H1 (cell line): ENCODE measurements at places on chromosomes 7 and 10. TPM values are rescaled to one million over a fixed set of nuclear protein-coding genes. Genes with fewer than 3 reads are reported as not detected.

The PIP4K2A gene
- 57.1 and 60.9 TPM in 2 replicates for total RNA-seq

- DNase-seq = no peak
Measured at GRCh38 chr7:1985042-1985441, 247.7 kb downstream of the MAD1L1 start.

The VPS26A gene
- total RNA-seq = 44.8 and 49.6 TPM in 2 replicates

DNA sequence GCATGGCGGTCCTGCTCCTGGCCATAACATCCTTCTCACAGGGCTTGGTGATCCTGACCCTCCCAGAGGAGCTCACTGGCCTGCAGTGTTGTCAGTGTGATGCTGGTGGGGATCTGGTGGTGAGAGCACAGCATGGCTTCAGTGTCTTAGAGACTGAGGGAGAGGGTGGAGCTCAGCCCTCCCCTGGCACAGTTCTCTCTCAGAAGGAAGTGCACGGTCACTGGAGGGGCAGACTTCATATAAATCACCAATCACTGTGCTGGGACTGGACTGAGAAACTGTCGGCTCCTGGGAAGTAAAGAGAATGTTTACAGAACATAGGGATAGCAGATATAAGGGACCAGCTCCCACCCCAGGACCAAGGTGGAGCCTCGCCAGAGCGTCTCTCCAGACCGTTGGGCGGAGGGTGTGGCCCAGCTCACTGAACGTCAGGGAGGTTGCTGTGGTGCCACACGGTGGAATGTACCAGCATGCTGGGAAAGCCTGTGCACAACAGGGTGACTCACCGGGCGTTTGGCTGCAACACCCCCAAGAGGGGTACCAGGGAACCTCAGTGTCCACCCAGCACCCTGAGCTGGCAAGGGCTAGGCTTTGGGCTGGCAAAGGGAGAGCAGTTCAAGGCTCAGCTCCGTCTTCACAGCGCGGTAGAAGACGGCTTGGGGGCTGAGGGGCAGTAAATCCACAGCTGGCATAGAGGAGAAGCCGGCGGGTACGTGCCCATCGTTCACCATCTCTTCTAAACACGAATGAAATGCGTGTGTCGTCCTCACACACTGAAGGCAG is 8.8 kb upstream of the GET4 start:
- no peak for DNase-seq

DNA sequence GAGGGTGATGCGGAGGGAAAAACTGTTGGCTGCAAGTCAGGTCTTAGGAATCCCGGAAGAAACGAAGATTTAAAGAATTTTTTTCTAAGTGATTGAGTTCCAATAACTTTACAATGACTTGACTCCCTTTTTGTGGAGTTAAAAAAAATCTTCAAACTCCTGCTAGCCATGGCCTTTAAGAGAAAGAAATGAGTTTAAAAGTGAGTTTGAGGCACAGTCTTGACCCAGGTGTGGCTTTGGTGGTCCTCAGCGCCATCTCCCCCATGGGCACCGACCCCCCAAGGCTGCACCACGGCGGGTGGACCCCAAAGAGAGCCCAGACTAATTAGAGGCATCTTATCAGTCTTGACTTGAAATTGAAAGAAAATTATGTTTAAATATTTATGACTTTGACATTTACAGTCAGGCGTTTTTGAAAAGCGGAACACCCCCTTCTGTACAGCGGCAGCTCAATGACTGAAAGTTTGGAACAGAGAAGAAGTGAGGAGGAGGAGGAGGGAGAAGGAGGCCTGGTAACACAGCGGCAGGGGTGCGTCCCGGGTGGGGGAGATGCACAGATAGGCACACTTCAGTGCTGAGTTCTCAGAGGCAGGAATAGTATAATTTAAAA is 349.6 kb downstream of the DNAJB6 start:
- DNase-seq = peak; percentile 38

DNA sequence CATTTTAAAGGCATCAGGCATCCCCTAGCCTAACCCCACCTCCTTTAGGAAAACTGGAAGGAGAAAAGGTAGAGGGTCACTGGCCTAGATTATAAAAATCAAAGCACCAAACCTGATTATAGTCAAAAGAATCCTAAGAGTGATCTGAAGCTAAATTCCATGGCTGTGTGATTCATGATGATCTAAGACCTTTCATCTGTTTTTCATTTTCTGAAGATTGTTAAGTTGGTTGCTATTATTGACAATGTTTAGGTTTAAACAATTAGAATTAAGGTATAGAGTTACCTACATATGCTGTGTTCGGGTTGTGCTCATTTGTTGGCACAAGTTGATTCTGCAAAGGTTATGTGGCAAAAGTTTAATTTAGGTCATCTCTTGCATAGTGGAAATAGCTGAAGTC is 148.7 kb downstream of the BICC1 start:
- no peak for DNase-seq

The NYAP1 gene
- 4.5 and 4.6 TPM in 2 replicates for total RNA-seq

The SORCS1 gene
- 4.6 and 4.9 TPM in 2 replicates for total RNA-seq

The AGAP6 gene
- total RNA-seq = 13.0 and 13.2 TPM in 2 replicates

DNA sequence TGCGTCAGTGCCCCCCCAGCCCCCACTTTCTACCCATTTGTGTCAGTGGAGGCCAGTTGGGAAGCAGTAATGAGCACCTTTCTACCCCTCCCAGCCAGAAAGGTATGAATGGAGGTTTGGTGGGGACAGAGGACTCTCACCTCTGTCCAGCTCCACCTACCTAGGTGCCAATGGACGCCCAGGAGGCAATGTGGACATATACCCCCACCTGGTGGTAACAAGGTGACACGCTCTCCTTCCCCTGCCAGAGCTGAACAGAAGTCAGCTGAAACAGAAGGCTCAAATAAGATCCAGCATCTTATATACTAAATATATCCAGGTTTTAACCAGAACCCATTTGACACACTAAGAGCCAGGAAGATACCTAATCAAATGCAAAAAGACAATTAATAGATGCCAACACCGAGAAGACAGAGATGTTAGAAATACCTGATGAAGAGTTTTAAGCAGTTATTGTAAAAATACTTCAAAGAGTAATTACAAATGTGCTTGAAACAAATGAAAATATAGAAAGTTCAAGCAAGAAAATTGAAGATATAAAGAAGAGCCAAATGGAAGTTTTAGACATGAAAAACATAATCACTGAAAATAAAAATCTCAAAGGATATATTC is 18.4 kb upstream of the SORCS3 start:
- no peak for DNase-seq

The RAB19 gene
- 9.8 TPM in 2 replicates for total RNA-seq

- DNase-seq = no peak
Measured at GRCh38 chr10:101780818-101781654, 2.2 kb downstream of the NPM3 start.

GRCh38 chr10:74213571-74214162 is 62.6 kb downstream of the ADK start:
- DNase-seq = no peak

DNA sequence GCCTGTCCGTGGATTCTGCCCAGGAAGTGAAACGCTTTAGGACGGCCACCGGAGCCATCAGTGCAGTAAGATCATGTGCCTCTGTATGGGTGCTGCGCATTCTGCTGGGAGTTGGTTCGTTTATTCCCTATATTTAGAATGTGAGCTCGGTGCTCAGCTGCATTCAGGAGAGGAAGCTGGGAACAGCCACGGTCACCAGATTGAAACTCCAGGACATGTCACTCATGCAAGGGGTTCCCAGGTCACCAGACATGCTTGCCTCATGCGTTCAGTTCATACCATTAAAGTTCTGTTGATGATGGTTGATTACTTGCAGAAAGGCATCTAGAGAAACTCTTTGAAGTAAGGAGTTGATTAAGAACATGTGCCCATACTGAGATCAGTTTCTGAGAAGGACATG is 78.1 kb downstream of the TRRAP start:
- DNase-seq = no peak

DNA sequence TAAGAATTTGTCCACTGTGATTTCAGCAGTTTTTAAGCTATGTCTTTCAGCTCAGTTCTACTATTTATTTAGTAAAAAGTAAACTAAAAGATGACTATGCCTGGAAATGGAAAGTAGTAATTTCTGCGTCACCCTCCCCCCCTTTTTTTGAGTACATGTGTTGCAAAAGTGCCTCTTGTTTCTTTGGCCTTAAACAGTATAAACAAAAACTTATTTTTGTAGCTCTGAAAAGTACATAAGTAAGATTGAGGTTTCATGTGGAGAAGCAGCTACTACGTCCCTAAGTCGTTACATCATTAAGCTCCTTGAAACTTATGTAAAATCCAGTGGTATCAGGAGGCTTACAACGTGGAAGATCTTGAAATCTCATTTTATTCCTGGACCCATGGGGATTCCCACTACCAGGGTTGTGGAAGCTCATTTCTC is 46.3 kb upstream of the HBP1 start:
- DNase-seq = no peak

The MLXIPL gene
- 8.6 and 9.4 TPM in 2 replicates for total RNA-seq

The OPN1SW gene
- not detected in 2 replicates for total RNA-seq

The MMRN2 gene
- total RNA-seq = 0.96 and 1.2 TPM in 2 replicates

DNA sequence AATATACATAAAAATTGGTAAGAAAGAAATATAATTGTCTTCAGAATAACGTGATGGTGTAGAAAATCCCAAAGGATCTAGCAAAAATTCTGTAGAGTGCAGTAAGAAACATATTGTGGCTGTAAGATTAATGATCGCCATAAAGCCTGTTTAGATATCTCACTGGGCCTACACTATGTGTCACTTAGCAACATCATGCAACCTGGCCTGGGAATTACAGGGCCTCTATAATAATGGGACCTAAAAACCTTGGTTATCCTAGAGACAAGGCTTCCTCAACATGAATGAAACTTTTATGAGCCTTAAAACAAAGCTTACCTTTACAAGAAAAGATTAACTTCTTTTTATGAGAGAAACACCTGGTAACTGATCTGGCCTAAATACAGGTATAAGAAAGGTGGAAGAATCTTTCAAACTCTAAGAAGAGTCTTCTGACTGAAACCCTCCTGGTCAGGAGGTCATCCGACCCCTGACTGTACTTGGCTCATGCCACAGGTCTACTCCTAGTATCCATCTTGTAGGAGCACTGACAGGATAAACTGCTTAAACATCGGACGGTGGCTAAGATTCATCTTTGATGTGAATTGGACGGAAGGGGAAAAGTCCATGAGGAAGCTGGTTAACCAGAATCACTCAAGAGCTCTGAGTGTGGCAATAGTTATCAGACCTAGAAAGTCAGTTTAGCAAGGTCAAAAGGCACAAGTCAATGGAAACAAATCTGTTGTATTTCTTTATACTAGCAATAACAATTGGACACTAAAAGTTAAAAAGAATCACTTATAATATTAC is 1155.1 kb upstream of the SORCS1 start:
- DNase-seq = no peak

The KCNIP2 gene
- total RNA-seq = 4.7 and 6.0 TPM in 2 replicates

The MAGI2 gene
- 27.0 and 27.3 TPM in 2 replicates for total RNA-seq

The MSMB gene
- total RNA-seq = not detected in 2 replicates

- no peak for DNase-seq
Measured at GRCh38 chr7:922334-923107, 32.0 kb downstream of the ADAP1 start.

DNA sequence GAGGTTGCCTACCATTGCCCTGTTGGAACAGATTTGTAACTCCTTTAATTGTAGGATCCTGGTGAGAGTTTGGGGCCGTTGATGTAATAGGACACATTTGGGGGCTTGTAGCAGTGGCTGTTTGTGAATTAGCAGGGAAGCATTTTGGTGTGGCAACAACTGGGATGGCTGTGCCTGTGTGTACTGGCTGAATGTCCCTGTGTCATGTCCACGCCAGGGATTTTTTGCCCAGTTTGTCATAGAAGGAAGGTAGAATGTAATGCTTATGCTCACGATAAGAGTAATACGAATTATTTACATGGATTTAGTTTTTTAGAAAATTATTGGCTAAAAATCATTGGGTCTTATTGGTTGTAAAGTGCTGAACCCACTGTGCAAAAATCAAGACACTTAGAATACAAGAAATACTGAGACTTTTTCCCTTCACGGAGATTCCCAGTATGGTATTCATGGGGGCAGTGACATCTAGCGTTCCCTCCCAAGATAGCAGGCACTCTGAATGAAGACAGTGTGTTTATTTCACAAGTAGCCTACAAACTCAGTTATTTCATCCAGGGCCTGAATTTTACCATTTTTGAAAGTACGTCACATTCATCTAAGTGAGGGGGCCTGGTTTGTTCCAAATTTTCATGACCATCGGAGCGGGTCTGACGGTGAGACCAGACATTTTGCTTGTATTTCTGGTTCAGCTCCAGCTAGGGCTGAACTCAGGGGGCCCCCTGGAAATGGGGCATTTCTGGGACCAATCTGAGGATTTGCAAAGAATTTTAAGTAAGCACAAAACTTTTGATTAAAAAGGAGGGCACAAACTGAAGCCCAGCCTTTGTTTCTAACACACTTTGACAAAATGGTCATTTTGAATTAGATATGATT is 74.7 kb downstream of the CACNB2 start:
- DNase-seq = peak; percentile 59
